ENCODE measurements at places on chromosomes 3 and 15. TPM values are rescaled to one million over a fixed set of nuclear protein-coding genes. Genes with fewer than 3 reads are reported as not detected.

GRCh38 chr3:27080258-27080525 lies 289.0 kb downstream of the NEK10 start:
- H3K4me3 ChIP-seq: no peak overlapping the region
- H3K27me3 ChIP-seq: peaks cover 3% of the 10 kb centered on the region
- H3K27ac ChIP-seq: no peak overlapping the region
- H3K4me1 ChIP-seq: peaks cover 13% of the 10 kb centered on the region
- H3K36me3 ChIP-seq: no peaks in the 10 kb centered on the region

The CAND2 gene
- total RNA-seq: 11.1 TPM

GRCh38 chr15:93040288-93041158 lies 48.5 kb downstream of the RGMA start:
- H3K27ac ChIP-seq: no peak overlapping the region
- peaks cover 13% of the 10 kb centered on the region for H3K4me1 ChIP-seq
- H3K27me3 ChIP-seq: peaks cover 11% of the 10 kb centered on the region
- H3K36me3 ChIP-seq: peaks cover 22% of the 10 kb centered on the region

DNA sequence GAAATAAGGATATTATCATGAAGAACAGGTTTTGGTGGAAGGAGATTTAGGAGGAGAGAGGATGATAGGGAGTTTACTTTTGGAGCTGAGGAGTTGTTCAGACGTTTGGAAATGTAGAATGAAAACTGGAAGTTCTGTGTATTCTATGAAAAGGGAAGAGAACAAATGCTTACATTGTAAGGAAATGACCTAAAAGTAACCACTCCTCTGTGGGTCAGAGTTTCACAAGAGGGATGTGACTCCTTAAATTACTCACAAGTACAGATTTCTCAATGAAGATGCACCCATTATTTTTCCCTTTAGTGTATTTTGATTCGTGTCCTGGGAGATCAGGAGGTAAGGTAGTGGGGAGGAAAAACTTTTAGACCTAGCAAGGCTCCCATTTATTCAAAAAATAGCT lies 4.0 kb downstream of the RNF13 start:
- H3K27ac ChIP-seq: no peak overlapping the region
- peaks cover 35% of the 10 kb centered on the region for H3K4me1 ChIP-seq
- H3K36me3 ChIP-seq: peaks cover 15% of the 10 kb centered on the region
- no peak overlapping the region for H3K4me3 ChIP-seq
- DNase-seq: no peak

DNA sequence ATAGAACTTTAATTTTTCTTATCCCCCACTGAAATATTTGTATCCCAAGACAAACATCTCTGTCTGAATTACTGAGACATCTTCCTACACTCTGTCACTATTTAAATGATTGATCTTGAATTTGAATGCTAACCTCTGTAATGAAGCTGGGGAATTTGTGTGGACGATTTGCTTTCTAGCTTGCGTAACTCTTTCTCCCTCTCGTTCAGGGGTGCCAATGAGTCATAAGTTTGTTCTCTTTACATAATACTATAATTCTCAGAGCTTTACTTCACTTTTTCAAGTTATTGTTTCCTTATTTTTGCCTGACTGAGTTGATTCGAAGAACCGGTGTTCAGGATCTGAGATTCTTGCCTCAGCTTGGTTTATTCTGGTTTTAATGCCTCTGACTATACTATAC lies 783.3 kb upstream of the CADM2 start:
- no peak for DNase-seq
- H3K27me3 ChIP-seq: no peaks in the 10 kb centered on the region
- no peaks in the 10 kb centered on the region for H3K4me1 ChIP-seq
- no peak overlapping the region for H3K4me3 ChIP-seq

The NRG4 gene
- 2.4 TPM for total RNA-seq

The TEX9 gene
- total RNA-seq: 19.7 TPM

GRCh38 chr15:93617443-93617842 lies 528.4 kb upstream of the RGMA start:
- no peak overlapping the region for H3K4me3 ChIP-seq
- H3K36me3 ChIP-seq: no peaks in the 10 kb centered on the region
- DNase-seq: no peak
- H3K27ac ChIP-seq: no peak overlapping the region

DNA sequence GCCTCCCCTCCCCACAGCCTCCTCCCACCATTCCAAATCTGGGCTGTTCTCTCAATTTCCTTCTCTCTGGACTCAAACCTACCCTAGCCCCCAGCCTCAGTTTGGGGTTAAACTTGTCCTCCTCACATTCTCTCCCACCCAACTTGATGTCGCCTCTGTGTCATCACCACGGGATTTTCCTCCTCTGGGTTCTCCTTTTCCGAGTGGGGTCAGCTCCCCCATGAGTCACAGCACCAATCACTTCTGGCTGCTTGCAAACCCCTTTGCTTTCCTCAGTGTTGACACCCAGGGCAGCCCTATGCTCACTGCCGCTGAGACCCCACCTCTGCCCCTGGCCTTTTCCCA lies 451 bp downstream of the CCR5AS start:
- H3K36me3 ChIP-seq: no peaks in the 10 kb centered on the region
- H3K27me3 ChIP-seq: peaks cover 10% of the 10 kb centered on the region
- no peak for DNase-seq
- peaks cover 6% of the 10 kb centered on the region for H3K4me1 ChIP-seq

The COL6A6 gene
- 6.3 TPM for total RNA-seq

GRCh38 chr3:99545941-99546580 lies 92.3 kb upstream of the COL8A1 start:
- H3K4me1 ChIP-seq: peaks cover 4% of the 10 kb centered on the region
- peaks cover 26% of the 10 kb centered on the region for H3K27me3 ChIP-seq
- no peak overlapping the region for H3K27ac ChIP-seq
- DNase-seq: no peak
- H3K4me3 ChIP-seq: no peak overlapping the region

The RETNLB gene
- 1.1 TPM for total RNA-seq

DNA sequence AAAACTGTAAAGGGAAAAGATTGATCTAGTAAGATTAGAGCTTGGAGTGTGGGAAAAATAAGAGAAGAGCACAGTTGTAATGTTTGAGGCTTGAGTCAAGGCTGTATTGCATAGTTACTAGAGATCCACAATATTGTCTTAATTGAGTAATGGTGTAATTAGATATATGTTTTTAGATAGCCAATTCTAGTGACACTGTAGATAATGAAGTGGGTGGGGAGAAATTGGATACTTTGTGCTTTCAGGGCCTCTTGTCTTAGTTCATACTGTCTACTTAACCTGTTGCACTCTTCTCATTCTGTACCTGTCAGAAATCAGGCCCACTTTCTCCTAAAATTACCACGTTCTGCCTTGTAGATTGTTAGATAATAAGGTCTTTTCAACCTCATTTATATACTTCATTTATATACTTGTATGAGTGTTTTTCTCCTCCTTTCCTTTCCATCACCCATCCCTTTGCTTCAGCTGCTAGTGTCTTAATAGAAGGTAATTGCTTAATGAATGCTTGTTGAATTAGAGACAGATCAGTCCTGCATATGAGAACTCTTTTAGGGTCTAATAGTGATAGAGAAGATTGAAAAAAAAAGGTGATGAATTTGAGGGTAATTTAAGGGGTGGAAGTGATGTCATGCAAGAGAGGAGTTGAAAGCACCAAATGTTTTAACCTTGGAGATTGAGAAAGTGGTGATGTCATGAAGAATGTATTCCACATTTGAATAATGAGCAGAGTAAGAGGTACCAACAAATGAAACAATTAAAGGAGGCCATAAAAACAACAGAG lies 32.0 kb downstream of the PIK3CA start:
- H3K36me3 ChIP-seq: no peaks in the 10 kb centered on the region
- H3K27me3 ChIP-seq: no peaks in the 10 kb centered on the region
- H3K27ac ChIP-seq: no peak overlapping the region
- no peak overlapping the region for H3K4me3 ChIP-seq
- DNase-seq: no peak

GRCh38 chr15:91243826-91244225 lies 143.8 kb downstream of the SV2B start:
- peaks cover 22% of the 10 kb centered on the region for H3K27me3 ChIP-seq
- H3K4me3 ChIP-seq: no peak overlapping the region
- no peaks in the 10 kb centered on the region for H3K4me1 ChIP-seq

- H3K27me3 ChIP-seq: no peaks in the 10 kb centered on the region
- no peak overlapping the region for H3K27ac ChIP-seq
- H3K4me3 ChIP-seq: no peak overlapping the region
- no peak for DNase-seq
These were observed 63.1 kb downstream of the SPSB4 start for GRCh38 chr3:141114179-141114745.

DNA sequence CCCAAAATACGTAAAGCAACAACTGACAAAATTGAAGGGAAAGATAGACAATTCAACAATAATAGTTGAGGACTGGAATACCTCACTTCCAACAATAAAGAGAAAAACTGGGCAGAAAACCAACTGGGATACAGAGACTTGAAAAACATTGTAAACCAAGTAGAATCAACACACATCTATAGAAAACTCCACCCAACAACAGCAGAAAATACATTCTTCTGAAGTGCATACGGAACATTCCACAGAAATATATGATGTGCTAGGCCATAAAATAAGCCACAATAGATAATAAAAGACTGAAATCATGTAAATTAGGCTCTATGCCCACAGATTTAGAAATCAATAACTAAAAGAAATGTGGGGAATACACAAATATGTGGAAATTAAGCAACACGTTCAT lies 98.4 kb upstream of the THBS1 start:
- H3K27me3 ChIP-seq: no peaks in the 10 kb centered on the region
- no peaks in the 10 kb centered on the region for H3K4me1 ChIP-seq
- H3K36me3 ChIP-seq: no peaks in the 10 kb centered on the region
- H3K4me3 ChIP-seq: no peak overlapping the region
